Suprapubic skin (tissue), 4 donors: ENCODE measurements at places on chromosomes 6 and 20. TPM values are rescaled to one million over a fixed set of nuclear protein-coding genes. Genes with fewer than 3 reads are reported as not detected.

Gene CLVS2
- 0.15 TPM for total RNA-seq

- no peaks in the 10 kb centered on the region for H3K27me3 ChIP-seq
- DNase-seq: no peak
- peaks cover 2% of the 10 kb centered on the region for H3K4me1 ChIP-seq
- no peaks in the 10 kb centered on the region for H3K36me3 ChIP-seq
- H3K27ac ChIP-seq: no peak overlapping the region
These were observed 244.5 kb upstream of the JARID2 start for GRCh38 chr6:15001326-15001910.

Gene ZNF512B
- 22.1 TPM for total RNA-seq

DNA sequence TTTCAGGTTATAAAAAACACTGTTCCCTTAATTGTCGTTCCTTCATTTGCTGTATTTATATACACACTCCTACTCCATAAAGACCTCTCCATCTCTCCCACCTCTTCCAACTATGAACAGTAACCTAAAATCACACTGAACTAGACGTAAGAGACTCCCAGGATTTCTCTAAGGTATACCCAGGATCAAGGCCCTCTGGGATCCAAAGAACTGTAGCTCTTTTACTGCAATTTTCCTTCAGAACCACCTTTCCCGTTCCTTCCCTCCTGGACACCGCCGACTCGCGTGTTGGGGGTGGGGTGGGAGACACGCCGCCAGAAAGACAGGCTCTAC lies 680 bp downstream of the LATS1 start:
- no peaks in the 10 kb centered on the region for H3K36me3 ChIP-seq
- H3K4me3 ChIP-seq: peak overlapping the region; percentile 74
- peak overlapping the region; percentile 95 for H3K27ac ChIP-seq
- H3K4me1 ChIP-seq: peaks cover 32% of the 10 kb centered on the region

Gene SPDEF
- total RNA-seq: 45.9 TPM

- no peak for DNase-seq
- H3K4me3 ChIP-seq: no peak overlapping the region
- peaks cover 9% of the 10 kb centered on the region for H3K27me3 ChIP-seq
- no peak overlapping the region for H3K27ac ChIP-seq
These were observed 220.2 kb upstream of the EXOC2 start for GRCh38 chr6:912871-913835.

Gene FAM50B
- 8.5 TPM for total RNA-seq

GRCh38 chr20:5650280-5650691 lies 99.9 kb upstream of the SHLD1 start:
- no peak for DNase-seq
- H3K4me1 ChIP-seq: peaks cover 20% of the 10 kb centered on the region
- H3K36me3 ChIP-seq: no peaks in the 10 kb centered on the region
- no peaks in the 10 kb centered on the region for H3K27me3 ChIP-seq
- no peak overlapping the region for H3K4me3 ChIP-seq
- no peak overlapping the region for H3K27ac ChIP-seq

GRCh38 chr20:16714242-16714641 lies 15.6 kb upstream of the SNRPB2 start:
- H3K4me3 ChIP-seq: no peak overlapping the region
- DNase-seq: no peak
- H3K36me3 ChIP-seq: no peaks in the 10 kb centered on the region
- H3K4me1 ChIP-seq: no peaks in the 10 kb centered on the region
- peaks cover 28% of the 10 kb centered on the region for H3K27me3 ChIP-seq

Gene PSORS1C2
- 63.0 TPM for total RNA-seq

- DNase-seq: no peak
- no peak overlapping the region for H3K27ac ChIP-seq
- H3K4me1 ChIP-seq: no peaks in the 10 kb centered on the region
- H3K27me3 ChIP-seq: no peaks in the 10 kb centered on the region
These were observed 817.1 kb downstream of the KIF16B start for GRCh38 chr20:15756002-15756753.

DNA sequence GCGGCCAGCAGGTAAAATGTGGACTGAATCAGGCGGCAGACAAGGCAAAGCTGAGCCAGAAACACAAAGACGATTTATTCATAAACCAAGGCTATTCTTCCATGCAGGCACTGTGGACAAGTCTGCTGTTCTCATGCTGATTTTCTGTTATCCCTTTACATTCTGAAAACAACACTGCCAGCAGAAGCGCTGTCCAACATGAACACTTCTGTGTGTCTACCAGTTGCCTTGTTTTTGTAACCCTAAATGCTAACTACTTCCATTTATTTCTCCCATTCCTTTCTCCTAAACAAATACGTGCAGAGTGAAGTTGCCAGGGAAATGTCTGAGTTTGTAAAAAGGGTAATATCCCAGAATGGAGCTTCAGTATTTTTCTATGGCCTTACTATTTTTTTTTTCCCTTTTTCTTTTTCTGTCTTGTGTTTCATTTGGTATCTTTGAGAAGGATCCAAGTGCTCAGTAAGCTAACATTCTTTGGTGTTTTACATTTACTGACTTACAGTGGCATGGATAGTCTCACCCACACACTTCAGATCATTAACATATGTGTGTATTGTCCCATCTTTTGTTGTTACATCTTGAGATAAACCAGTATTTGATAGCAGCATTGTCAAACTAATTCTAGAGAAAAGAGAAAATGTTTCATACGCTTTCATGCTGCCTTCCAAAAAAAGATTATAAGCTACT lies 1308.9 kb upstream of the MAP3K7 start:
- DNase-seq: no peak
- no peaks in the 10 kb centered on the region for H3K36me3 ChIP-seq

Gene TUBB2B
- 9.2 TPM for total RNA-seq

- no peak overlapping the region for H3K27ac ChIP-seq
- no peaks in the 10 kb centered on the region for H3K27me3 ChIP-seq
- H3K36me3 ChIP-seq: no peaks in the 10 kb centered on the region
- no peak overlapping the region for H3K4me3 ChIP-seq
- DNase-seq: no peak
These were observed 210.0 kb upstream of the CST7 start for GRCh38 chr20:24738981-24739633.

DNA sequence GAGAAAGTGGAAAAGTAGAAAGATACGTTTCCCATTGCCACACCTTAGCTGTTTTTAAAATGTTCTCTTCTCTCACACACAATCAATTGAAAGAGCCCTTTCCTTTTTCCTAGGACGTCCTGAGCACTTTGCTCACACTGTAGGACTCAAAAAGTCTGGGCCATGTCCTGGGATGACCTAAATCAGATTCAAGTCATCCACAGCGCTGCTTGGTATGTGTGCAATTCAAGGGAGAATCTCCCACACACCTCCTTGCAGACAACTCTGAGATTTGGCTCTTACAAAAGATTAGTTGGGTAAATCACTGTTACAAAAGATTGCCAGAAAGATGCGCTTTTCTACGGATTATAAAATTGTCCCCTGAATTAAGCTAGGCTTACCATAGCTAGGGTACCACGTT lies 130.1 kb downstream of the RNASET2 start:
- H3K4me1 ChIP-seq: no peaks in the 10 kb centered on the region
- no peak overlapping the region for H3K27ac ChIP-seq
- H3K27me3 ChIP-seq: no peaks in the 10 kb centered on the region
- no peak for DNase-seq

GRCh38 chr6:36755435-36756348 lies 58.1 kb downstream of the RAB44 start:
- DNase-seq: no peak
- H3K27me3 ChIP-seq: no peaks in the 10 kb centered on the region
- no peak overlapping the region for H3K4me3 ChIP-seq
- H3K27ac ChIP-seq: no peak overlapping the region

- no peak overlapping the region for H3K4me3 ChIP-seq
- H3K27me3 ChIP-seq: no peaks in the 10 kb centered on the region
- H3K27ac ChIP-seq: peak overlapping the region; percentile 82
- H3K4me1 ChIP-seq: peaks cover 41% of the 10 kb centered on the region
- peaks cover 7% of the 10 kb centered on the region for H3K36me3 ChIP-seq
These were observed 9.1 kb downstream of the SMPDL3A start for GRCh38 chr6:122798099-122798641.

Gene PLEKHG1
- total RNA-seq: 39.7 TPM

- H3K4me1 ChIP-seq: no peaks in the 10 kb centered on the region
- H3K27ac ChIP-seq: no peak overlapping the region
- H3K36me3 ChIP-seq: no peaks in the 10 kb centered on the region
- no peak for DNase-seq
These were observed 142.8 kb upstream of the B3GAT2 start for GRCh38 chr6:71099649-71100048.

DNA sequence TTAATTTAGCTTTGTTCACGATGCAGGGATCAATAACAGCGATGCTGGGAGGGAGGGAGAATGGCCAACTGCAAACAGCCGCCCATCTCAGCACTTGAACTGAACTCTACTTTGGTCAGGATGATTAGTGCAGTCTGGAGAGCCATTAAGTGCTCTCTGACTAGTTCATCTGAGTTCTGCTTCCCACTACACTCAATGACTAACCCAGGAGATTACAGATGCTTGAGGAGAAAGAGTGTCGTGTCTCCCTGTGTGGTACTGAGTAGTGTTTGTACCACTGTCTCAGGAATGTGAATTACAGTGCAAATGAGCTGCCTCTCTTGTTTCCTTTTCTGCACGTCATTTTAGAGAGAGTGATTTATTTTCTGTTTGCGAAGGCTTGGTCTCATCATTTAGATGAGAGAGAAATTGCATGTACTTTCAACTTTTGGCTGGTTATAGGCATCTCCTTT lies 23.5 kb downstream of the CARMIL1 start:
- no peaks in the 10 kb centered on the region for H3K36me3 ChIP-seq
- no peaks in the 10 kb centered on the region for H3K27me3 ChIP-seq
- H3K27ac ChIP-seq: no peak overlapping the region
- peaks cover 9% of the 10 kb centered on the region for H3K4me1 ChIP-seq
- no peak for DNase-seq
- H3K4me3 ChIP-seq: no peak overlapping the region

Gene MDFI
- 27.2 TPM for total RNA-seq

Gene HTR1B
- total RNA-seq: 0.36 TPM

DNA sequence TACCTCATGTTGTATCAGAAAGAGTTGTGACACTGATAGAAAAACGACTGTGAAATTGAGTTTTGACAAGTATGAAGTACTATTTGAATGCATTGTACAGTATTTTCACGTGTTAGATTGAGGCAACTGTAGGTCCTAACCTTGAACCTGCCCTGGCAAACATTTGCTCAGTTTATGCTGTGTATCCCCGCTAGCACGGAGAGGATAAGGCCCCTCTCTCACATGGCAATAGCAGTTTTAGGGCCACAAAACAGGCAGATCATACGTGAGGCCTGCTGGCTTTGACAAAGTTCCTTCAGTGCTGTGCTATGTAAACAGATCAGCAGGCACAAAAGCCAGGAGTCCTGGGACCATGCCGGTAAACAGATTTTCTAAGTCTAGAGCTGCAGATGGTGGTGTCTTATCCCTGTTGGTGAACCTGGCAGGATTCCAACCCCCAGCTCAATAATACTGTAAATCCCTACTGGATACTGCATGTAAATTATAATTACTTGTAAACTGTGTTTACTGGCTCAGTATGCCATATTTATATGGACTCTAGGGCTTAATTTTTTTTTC lies 23.8 kb upstream of the FAM217A start:
- no peaks in the 10 kb centered on the region for H3K36me3 ChIP-seq
- H3K4me3 ChIP-seq: no peak overlapping the region
- no peak overlapping the region for H3K27ac ChIP-seq
- no peak for DNase-seq

DNA sequence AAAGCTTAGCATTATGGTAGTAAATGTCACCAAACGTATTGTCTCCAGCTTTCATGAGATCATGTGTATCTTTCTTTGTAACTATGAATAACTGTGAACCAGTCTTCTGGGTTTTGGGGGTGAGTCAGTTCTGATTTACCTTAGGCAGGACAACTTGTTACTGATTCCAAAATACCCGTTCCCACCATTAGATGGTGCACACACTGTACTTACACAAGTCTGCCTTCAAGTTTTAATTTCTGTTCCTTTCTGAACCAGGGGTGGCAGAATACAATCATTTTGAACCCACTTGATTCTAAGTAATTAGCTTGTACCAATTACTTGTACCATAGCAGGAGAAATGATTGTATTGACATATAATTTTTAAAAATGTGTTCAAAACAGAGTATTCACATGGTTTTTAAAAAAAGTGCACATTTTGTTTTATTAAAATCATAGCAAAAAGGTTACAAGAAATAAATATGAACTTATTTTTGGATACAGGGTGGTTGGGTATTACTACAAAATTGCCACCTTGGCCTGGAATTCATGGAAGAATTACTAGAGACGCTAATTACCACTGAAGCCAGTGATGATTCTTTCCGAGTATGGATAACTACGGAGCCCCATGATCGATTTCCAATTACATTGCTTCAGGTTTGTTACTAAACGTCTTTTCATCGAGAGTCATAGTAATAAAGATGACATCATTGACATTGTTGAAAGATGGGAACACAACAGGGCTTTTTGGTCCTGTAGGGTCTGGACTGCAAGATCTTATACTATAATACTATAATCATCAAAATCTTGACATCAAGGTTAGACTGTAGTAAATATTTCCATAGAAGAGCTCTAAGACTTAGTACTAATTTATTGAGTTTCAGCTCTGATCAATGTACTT lies 75.2 kb upstream of the GLP1R start:
- no peak overlapping the region for H3K27ac ChIP-seq
- no peak for DNase-seq
- H3K27me3 ChIP-seq: peaks cover 9% of the 10 kb centered on the region
- no peaks in the 10 kb centered on the region for H3K36me3 ChIP-seq
- no peak overlapping the region for H3K4me3 ChIP-seq
- H3K4me1 ChIP-seq: no peaks in the 10 kb centered on the region

DNA sequence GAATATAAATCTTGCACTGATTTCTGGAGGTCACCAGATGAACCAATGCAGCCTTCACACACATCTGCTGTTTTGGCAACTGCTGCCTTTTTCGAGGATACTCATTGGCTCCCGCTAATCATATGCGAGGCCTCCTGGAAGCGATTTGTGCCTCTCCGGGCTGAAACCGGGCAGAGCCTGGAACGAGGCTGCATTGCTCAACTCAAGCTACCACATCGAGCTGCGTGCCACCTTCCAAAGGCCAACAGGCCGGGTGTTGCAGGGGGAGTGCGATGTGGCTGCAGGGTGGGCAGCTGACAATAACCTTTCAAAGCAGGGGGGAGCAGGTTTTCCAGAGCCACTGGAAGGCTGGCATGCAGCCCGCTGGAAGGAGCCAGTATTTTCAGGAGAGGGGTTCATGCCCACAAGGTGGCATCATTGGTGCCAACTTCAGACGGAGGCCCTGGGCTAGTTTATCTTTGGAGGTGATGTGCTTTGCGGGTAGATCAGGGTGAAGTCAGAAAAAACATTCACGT lies 122.6 kb upstream of the IFNGR1 start:
- no peak overlapping the region for H3K4me3 ChIP-seq
- no peak for DNase-seq
- H3K27me3 ChIP-seq: no peaks in the 10 kb centered on the region

Gene RNF144B
- 48.4 TPM for total RNA-seq

Gene PPP1R16B
- 5.2 TPM for total RNA-seq

- DNase-seq: no peak
- no peak overlapping the region for H3K27ac ChIP-seq
- H3K4me1 ChIP-seq: no peaks in the 10 kb centered on the region
- H3K4me3 ChIP-seq: no peak overlapping the region
These were observed 370.7 kb upstream of the TSHZ2 start for GRCh38 chr20:52601295-52601971.

GRCh38 chr20:37939701-37940560 lies 37.0 kb downstream of the VSTM2L start:
- peaks cover 4% of the 10 kb centered on the region for H3K27me3 ChIP-seq
- H3K4me3 ChIP-seq: no peak overlapping the region
- peak; percentile 62 for DNase-seq
- H3K36me3 ChIP-seq: no peaks in the 10 kb centered on the region
- no peak overlapping the region for H3K27ac ChIP-seq
